Prostate gland (tissue), 2 donors: ENCODE measurements at places on chromosomes 11 and 22. TPM values are rescaled to one million over a fixed set of nuclear protein-coding genes. Genes with fewer than 3 reads are reported as not detected.

Gene CYB5R3
- 125 TPM for total RNA-seq

Gene INSC
- 2.0 TPM for total RNA-seq

Gene SCYL1
- total RNA-seq: 125 TPM

Gene LIF
- total RNA-seq: 0.59 TPM

Gene CHRM1
- total RNA-seq: 38.1 TPM

DNA sequence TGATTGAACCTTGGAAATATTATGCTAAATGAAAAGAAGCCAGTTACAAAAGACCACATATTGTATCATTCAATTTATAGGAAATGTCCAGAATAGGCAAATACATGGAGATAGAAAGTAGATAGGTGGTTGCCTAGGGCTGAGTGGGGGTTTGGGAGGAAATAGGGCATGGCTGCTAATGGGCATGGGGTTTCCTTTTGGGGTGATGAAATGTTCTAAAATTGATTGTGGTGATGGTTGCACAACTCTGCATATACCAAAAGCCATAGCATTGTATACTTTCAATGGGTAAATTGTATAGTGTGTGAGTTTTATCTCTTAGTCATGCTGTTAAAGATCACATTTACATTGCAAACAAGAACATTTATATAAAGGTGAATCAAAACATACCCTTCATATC is 48.7 kb downstream of the LDLRAD3 start:
- no peak for DNase-seq
- no peaks in the 10 kb centered on the region for H3K27me3 ChIP-seq
- H3K36me3 ChIP-seq: no peaks in the 10 kb centered on the region
- no peaks in the 10 kb centered on the region for H3K4me1 ChIP-seq

GRCh38 chr11:12287374-12288211 is 89.8 kb upstream of the PARVA start:
- H3K27ac ChIP-seq: peak overlapping the region; percentile 43
- DNase-seq: peak; percentile 8

DNA sequence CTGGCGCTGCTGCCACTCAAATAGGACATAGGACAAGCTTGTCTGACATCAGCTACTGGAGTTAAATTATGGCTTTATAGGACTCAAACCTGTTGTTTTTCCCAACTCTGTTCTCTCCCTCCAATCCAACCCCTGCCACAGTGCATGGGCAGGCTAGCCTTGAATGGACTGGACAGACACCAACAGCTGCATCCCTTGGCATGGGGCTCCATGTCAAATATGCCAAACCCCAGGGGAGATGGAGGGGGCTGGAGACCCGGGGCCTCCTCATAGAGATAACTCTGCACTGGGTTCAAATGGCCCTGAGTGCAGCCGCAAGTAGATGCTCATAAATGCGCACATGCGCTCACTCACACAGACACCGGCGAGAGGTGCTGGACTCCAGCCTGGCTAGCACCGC is 28.9 kb downstream of the CD5 start:
- no peaks in the 10 kb centered on the region for H3K4me1 ChIP-seq
- DNase-seq: no peak
- H3K27ac ChIP-seq: no peak overlapping the region
- H3K36me3 ChIP-seq: no peaks in the 10 kb centered on the region
- no peak overlapping the region for H3K4me3 ChIP-seq

- H3K27ac ChIP-seq: no peak overlapping the region
- H3K4me1 ChIP-seq: no peaks in the 10 kb centered on the region
- no peak for DNase-seq
- H3K4me3 ChIP-seq: no peak overlapping the region
- H3K27me3 ChIP-seq: no peaks in the 10 kb centered on the region
- no peaks in the 10 kb centered on the region for H3K36me3 ChIP-seq
Observed at GRCh38 chr22:37157516-37158285, 8.0 kb upstream of the IL2RB start.
